ENCODE measurements at places on chromosomes 3 and 15. TPM values are rescaled to one million over a fixed set of nuclear protein-coding genes. Genes with fewer than 3 reads are reported as not detected.

DNA sequence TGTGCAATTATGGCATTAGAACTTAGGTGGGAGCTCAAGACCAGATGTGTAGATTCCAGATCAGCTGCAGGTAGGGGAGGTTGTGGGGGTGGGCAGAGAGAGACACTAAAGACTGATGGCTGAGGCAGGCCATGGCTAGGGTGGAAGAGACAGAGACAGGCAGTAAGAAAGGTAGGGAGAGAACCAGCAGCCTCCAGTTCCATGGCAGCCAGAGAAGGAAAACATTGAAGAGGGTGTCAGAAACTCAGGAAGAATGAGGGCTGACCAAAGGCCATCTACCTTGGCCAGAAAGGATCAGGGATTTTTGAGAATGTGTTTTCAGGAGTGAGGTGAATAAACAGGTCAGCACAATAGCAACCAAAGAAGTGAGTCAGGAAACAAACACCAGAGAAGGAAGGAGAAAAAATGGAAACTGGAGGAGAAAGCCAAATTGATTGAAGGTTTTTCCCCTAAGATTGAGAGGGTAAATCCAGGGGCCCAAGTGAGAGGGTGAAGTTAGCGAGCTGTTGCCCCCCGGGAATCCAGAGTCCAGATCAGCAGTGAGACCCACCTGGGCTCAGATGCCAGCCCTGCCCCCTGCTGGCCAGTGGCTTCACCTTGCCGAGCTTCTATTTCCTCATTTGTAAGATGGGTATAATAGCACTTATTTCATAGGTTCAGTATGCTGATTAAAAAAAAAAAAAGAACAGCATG, 41.0 kb downstream of the ABHD2 start:
- DNase-seq = no peak

DNA sequence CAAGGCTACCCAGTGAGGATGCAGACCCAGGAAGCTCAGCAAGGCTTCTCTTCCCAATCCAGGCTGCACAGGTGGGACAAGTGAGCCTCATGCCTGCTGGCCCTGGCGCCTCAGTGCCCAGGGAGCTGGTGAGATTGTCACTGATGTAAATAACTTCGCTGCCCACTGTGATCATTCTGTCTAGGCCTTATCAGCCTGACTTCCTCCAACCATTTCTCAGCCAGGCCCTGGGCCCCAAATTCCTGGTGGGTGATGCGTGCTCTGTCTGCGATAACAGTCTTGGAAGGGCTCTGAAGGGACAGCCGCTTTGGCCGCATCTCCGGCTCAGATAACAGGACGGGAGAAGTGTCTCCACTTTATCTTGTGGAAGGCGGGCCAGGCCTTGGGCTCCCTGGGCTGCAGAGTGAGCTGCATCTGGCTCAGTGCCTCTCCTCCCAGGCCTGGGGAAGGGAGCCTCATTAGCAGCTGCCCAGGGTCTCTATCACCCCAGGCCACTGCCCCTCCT, 2.2 kb upstream of the FBLN2 start:
- DNase-seq = no peak

Gene IRAK2
- polyA plus RNA-seq = 1.00 TPM

DNA sequence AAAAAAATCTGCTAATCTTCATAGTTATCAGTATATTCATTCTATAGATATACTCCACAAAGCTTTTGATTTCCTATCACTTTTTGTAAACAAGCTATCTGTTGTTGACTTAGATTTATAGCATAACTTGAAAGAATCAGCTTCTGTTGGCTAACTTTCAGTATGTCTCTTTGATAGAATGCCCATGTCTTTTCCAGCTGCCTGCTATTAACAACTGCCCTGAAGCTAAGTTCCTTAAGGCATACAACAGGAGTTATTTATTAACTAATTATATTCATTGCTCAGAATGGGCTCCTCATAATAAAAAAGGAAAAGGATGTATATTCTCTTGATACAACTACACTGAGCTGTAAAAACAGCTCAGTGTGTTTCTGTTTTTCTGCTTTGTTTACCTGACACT, 293.9 kb downstream of the TUSC7 start:
- DNase-seq = no peak

Gene CP
- polyA plus RNA-seq = 0.70 TPM

GRCh38 chr3:196321162-196321561, 3.1 kb upstream of the DYNLT2B start:
- no peak for DNase-seq

DNA sequence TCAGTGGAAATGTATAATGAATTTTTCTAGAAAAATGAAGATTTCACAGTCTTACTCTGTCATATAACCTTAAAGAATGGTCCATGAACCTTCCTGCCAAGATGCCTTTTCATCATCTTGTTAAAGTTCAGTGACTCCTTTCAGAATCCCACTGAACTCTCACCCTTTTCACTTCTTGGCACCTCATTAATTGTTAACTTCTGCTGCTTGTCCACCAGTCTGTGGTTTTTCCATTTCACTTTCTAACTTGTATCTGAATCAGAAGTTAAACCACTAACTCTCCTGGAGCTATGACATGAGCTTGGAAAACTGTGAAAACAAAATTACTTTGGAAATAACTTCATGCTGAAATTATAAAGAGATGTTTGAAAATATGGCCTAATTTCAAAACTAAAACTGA, 281.2 kb upstream of the ALCAM start:
- no peak for DNase-seq

Gene ARPC4
- 125 TPM for polyA plus RNA-seq

- DNase-seq = no peak
These were observed 34.3 kb upstream of the NEO1 start for GRCh38 chr15:73017987-73018386.

DNA sequence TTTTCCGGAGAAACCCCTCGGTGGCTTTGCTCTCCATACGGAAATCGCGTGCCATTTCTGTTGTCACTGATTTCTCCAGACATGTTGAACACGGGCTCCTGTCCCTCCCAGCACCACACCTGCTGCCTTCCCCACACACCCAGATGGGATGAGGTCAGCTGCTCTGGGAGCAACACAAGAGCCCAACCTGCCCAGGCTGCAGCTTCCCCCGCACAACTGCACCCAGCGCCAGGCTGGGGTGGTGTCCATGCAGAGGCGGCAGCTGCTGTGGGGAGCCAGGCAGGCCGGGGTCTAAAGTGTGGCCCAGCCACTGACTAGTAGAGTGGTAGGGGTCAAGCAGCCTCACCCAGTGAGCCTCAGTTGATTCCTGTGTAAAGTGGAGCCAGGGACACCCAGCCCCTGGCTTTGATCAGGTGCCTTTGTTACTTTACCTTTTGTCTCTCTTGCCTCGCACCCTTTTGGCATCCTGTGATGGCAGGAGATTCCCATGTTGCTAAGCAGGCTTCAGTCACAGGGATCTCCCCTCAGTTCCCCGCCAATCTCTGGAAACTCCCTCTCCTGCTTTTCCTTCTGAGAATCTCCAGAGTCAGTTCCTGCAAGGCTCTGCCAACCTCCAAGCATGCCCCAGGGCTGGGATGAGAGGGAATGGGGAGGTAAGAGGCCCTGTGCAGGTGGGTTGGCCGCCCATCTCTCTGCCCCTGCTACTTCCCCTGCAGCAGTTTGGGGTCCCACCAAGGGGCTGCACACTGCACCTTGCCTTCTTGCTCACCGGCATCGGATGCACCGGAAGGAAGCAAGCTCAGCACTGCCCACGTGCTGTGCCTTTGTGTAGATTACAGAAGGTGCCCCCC, 91.8 kb upstream of the ALDH1A3 start:
- no peak for DNase-seq

- no peak for DNase-seq
These were observed 24.9 kb upstream of the C3orf80 start for GRCh38 chr3:160200353-160200752.

Gene CLDN1
- 58.2 TPM for polyA plus RNA-seq

GRCh38 chr3:54232618-54233017, 110.3 kb downstream of the CACNA2D3 start:
- no peak for DNase-seq

Gene NR2E3
- polyA plus RNA-seq = 1.0 TPM

- no peak for DNase-seq
These were observed 13.1 kb downstream of the FLNB start for GRCh38 chr3:58021072-58021959.

- DNase-seq = no peak
These were observed 3.5 kb downstream of the CHRM5 start for GRCh38 chr15:33971811-33972210.

GRCh38 chr15:51103330-51103729, 8.6 kb upstream of the TNFAIP8L3 start:
- no peak for DNase-seq

DNA sequence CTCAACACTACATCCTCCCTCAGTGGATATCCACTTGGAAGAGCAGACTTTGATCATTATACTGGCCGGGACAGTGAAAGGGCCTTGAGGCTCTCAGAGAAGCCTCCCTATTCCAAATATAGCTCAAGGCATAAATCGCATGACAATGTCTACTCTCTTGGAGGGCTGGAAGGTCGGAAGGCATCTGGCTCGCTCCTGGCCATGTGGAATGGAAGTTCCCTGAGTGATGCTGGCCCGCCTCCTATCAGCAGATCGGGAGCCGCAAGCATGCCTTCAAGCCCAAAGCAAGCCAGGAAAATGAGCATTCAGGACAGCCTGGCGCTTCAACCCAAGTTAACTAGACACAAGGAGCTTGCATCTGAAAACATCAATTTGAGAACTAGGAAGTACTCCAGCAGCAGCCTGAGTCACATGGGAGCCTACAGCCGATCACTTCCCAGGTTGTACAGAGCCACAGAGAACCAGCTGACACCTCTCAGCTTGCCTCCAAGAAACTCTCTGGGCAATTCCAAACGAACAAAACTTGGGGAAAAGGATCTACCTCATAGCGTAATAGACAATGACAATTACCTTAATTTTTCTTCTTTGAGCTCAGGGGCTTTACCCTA, 25.4 kb downstream of the PHLDB2 start:
- DNase-seq = no peak

Gene CX3CR1
- polyA plus RNA-seq = 4.7 TPM

DNA sequence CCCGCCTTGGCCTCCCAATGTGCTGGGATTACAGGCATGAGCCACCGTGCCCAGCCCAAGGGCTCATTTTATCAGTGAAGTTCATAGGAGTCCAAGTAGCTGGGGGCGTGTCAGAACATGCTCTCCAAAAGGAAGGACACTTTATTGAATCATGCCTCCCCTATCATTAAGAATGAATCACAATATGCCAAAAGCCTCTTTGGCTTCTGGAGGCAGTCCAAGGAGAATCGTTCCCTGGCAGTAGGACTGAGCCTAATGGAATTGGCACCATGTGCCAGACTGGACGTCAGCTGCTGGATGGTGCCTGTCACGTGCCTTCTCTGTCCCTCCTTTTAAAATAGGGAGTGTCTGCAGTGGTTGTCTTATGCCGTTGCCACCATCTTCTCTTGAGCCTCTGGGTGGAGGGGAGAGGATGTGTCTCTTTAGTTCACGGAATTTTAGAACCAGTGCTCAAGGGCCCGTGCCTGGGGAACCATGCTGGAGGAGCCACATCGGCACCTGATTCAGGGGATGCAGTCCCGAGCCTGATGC, 234.7 kb upstream of the LYSMD4 start:
- no peak for DNase-seq

All from left kidney (tissue), 8 donors.